ENCODE measurements at places on chromosomes 1 and 21.

- DNase-seq: peak; percentile 89
Observed at GRCh38 chr1:234772345-234773147, 162.6 kb upstream of the IRF2BP2 start.

GRCh38 chr1:61591351-61591750 is 133.6 kb downstream of the TM2D1 start:
- DNase-seq: no peak

GRCh38 chr1:162019006-162019405 is 4.7 kb downstream of the OLFML2B start:
- no peak for DNase-seq

DNA sequence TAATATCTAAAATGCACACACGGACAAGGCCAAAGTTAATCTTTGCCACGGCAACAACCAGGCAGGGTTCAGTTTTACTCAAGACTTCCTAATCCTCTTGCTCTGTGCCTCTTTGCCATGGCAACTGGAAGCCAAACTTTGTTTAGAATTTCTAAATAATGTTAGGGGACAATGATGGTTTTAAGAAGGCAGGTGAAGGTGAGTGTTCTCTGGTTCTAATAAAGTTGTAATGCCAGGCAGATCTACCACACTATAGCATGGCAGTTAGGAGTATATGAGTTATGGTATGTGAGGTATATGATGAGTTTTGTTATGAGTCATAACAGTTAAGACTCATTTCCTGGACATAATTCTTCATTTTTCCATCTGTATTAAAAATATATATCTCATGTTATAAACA is 2.7 kb downstream of the PTPRC start:
- DNase-seq: no peak

GRCh38 chr1:248913933-248914332 is 7.9 kb downstream of the PGBD2 start:
- no peak for DNase-seq

GRCh38 chr21:44505673-44506278 is 34.2 kb downstream of the KRTAP10-1 start:
- DNase-seq: no peak

- DNase-seq: peak; percentile 65
Observed at GRCh38 chr1:158180741-158181576, at the start of gene CD1D. Gene CD1D (plus strand): TSS chr1:158180895. CDS start chr1:158181102, 207 bp downstream.

GRCh38 chr1:60831780-60832179 is 250.6 kb upstream of the NFIA start:
- DNase-seq: no peak

DNA sequence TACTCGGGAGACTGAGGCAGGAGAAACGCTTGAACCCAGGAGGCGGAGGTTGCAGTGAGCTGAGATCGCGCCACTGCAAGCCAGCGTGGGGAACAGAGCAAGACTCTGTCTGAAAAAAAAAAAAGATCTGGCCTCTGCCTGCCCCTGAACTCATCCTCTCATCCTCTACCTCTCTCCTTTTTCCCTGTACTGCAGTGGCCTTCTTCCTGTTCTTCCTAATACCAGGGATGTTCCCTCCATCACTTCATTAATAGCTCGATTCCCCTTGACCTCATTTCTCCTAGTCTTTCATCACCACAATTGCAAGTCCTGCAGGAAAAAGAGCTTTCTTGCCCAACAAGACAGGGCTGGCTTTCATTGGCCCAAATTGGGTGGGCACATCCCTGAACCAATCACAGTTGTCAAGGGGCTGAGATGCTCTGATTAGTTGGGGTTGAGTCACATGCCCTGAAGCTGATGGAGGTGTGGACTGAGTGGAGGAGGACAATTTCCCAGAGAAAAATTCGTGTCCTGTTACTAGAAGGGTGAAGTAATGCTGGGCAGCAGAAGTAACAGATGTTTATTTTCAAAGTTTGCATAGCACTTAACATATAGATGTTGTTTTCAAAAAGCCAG is 86.8 kb upstream of the PUM1 start:
- DNase-seq: no peak

DNA sequence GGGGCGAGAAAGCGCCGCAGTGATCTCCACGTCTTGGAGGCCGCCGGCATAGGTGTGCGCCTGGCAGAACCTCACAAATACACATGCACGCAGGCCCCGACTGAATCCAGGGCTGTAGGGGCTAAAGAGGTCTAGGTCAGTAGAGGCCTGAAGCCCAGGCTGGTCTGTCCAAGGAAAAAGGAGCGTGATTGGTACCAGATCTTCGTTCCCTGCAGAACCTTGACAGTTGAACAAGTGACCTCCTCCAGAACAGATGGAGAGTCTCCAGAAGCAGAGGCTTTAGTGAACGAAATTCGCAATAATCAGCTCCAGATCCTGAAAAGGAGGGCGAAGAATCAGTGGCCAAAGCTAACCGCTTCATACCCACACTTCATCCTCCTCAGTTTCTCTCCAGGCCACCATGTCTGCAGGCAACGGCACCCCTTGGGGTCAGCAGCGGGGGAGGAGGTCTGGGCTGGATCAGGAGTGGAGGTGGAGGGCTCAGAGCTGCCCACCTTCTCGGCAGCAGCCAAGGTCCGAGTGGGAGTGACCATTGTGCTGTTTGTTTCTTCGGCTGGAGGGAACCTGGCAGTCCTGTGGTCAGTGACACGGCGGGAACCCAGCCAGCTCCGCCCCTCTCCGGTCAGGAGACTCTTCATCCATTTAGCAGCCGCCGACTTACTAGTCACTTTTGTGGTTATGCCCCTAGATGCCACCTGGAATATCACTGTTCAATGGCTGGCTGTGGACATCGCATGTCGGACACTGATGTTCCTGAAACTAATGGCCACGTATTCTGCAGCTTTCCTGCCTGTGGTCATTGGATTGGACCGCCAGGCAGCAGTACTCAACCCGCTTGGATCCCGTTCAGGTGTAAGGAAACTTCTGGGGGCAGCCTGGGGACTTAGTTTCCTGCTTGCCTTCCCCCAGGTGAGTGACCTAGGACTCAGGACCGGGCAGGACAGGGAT is 749 bp upstream of the PEX11B start:
- DNase-seq: peak; percentile 52

- DNase-seq: no peak
Observed at GRCh38 chr1:30145723-30146303, 577.6 kb downstream of the MATN1 start.

- DNase-seq: no peak
Observed at GRCh38 chr21:44838039-44838895, 20.4 kb upstream of the SUMO3 start.

DNA sequence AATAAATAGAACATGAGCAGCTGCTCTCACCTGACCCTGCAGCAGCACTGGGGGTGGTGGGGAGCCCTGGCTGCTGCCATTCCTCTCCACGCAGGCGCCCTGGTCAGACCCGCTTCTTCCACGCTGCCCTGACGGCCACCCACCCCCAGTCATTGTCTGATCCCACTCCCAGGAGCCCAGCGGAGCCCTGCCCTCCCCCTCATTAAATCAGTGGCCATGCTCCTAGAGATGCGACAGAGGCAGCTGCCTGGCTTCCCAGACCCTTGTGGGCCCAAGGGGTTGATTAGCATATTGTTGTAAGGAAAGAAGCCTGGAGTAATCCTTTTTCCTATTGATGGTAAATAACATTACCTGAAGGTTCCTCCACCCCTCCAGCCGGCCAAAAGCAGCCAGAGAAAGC is 301.5 kb downstream of the RRAGC start:
- no peak for DNase-seq

DNA sequence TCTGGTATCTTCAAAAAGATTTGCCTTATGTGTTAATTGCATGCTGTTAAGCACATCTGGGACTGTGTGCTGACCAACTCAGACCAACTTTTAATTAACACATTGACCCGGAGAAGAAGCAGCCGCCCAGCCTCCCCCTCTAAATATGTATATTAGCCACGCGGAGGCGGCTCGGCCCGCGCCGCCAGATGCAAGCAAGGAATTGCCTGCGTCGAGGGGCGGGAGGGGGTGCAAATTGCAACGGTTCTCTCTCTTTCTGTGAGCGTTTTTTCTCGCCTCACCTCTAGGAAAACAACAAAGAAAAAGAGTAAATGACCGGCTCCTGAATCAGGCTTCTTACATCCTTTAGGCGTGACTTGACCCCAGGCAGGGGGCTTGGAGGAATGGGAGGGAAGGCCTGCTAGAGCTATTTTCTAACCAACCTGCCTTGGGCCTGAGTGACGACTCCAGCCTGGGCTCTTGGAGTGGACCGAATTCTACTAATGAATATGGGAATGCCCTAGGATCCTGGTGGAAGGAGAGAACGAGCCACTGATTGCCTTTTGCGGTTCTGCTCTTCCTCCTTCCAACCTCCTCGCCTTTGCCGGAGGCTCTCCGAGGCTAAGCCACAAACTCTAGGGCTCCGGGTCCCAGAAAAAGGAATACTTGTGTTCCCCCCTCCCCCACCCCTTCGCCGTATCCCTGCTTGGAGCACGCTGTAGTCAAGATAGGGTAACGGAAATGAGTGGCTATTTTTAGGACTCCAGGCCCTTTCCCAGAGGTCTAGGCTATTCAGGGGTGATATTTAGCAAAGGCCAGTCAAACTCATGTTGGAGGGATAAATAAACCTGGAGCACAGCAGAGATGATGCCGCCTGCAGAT is 417.0 kb upstream of the ESRRG start:
- DNase-seq: peak; percentile 19

GRCh38 chr1:64543831-64544230 is 73.9 kb downstream of the CACHD1 start:
- no peak for DNase-seq

- no peak for DNase-seq
Observed at GRCh38 chr1:28162151-28162550, 14.3 kb downstream of the PTAFR start.

DNA sequence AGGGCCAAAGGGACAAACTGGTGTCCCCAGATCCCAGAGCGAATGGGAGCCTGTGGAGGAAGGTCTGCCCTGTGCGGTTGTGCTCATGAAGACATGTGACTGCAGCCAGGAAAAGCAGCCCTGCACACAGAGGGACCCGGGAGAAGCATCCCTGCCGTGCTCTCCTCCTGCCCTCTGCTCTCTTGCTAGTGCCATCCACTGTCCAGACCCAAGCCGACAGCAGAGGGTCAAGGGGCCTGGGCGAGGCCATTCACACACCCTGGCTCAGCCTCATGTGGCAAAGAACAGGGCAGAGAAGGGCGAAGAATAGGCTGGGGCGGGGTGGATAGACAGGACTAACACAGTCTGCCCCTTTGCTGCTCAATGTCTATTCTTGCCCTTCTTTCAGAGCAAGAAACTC is 17.4 kb downstream of the DMRTB1 start:
- no peak for DNase-seq

DNA sequence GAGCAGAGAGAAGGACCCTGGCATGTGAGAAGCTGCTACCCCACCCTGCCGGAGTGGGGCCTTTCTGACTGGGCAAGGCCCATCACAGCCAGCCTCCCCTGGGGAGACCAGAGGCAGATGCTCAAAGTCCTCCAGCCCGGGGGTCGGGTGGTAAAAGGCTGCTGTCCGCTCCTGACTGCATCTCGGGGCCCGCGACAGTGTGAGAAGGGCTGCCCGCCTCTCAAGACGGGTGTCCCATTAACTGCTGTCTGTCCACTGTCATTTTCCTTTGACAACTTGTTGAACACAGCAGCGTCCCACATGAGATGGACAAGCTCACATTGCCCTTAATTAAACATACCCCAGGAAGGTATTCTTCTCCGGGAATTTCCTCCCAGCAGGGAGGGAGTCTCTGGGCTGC is 91.4 kb upstream of the ARHGEF16 start:
- no peak for DNase-seq
